Frontal cortex (tissue), 4 donors: ENCODE measurements at places on chromosomes 3 and 15. TPM values are rescaled to one million over a fixed set of nuclear protein-coding genes. Genes with fewer than 3 reads are reported as not detected.

DNA sequence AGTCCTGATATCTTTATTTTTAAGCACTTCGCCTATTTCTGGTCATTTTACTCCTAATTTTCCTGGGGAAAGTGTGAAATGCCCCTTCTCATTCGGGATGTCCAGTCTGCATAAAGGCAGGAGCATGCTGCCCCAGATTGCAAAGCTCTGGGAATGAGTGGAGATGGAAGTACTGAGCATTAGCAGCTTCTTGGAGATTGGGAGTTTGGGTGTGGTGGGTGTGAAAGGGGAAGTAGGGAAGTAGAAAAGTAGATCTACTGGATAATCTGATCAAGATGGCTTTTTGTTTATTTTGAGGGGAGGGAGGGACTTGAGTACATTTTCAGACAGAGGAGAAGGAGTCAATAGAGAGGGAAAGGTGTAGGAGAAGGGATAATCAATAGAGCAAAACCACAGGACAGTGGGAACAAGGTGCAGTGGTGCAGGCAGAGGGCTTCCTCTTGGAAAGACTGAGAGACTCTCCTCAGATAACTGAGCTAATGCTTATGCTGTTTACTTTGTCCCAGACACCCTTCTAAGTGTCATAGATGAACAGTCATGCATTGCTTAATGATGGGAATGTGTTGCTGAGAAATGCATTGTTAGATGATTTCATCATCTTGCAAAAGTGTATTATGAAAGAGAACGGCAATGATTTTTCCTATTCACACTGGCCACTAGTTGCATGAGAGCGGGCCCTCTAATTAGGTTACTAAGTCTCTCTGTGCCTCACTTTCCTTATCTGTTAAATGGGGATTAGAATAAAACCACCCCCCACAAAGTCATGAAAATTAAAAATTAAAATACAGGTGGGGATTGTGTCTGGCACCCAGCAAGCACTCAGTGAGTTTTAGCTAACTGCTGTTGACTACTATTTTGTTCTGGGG is 45.5 kb downstream of the PHLDB2 start:
- no peak for DNase-seq

DNA sequence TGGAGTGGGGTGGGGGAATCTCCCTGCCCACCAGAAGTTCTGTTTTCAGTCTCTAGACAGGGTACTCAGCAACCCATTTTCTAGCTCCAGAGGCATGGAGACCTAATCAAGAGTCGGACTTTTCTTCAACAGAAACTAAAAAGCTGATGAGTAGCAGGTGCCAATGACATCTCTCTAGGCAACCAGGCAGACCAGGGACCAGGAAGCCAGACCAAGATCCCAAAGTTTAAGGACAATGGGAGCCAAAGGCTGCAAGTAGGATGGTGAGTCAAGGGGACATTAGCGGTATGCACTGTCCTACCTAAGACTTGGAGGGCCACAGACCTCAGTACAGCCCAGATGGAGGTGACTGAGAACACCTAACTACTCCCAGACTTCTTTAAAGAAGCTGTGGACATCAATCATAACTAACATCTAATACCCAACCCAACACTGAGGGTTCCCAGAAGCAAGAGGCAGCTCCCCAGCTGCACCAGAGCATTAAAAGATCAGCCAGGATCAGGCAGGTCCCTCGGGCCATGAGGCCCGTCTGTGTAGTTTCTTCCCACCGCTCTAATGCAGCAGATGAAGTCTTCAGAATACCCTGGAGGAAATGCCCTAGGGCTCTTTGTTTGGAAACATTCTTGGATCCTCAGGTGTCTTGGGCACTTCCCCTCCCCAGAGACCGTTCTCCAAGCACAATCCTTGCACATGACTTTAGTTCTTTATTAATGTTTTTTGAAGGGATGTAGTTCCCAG is 979 bp downstream of the CCDC71 start:
- no peak for DNase-seq

DNA sequence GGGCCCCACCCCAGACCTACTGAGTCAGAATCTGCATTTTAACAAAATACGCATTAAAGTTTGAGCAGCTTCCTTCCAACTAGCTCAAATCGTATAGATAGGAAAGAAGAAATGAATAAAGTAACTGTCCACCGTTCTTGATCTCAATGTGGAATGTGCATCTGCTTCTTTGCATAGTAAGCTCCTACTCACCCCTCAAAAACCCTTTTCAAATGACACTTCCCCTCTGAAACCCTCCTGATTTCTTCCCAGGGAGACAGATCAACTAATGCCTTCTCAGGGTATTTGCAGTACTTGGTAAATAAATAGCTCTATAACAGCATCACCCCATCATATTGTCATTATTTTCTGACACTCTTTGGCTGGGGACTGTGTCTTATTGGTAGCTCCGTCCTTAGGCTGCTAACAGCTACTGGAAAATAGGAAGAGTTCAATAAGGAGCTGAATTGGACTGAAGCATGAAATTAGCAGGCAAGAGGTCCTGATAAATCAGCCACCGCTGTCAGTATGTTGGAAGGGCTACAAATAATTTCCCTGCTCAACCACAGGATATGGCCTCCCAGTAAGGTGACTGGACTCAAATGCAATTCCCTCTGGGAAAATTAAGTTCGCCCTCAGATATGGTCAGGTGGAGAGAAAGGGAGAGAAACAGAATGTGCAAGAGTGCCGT is 10.2 kb downstream of the OXTR start:
- DNase-seq, result no peak

Gene NR1I2
- total RNA-seq, result 0.82 TPM

DNA sequence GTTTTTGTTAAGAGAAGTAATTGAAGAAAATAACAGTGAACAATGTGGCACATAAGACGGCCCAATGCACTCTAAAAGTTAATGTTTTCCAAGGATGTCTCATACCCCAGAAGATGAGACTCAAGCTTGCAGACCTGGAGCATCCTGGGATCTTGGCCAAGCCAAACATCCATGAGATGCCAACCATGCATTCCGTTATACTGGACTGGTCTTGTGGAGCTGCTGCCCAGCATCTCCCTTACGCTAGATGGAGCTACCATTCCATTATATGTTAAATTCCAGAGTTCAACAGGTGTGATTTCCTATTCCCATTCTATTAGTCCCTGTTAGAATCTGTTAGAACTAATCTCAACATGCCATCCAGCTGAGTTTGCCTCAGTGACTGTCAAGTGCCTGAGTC is 181.8 kb downstream of the PDCD6IP start:
- DNase-seq, result no peak

GRCh38 chr3:114651555-114651954 is 357.7 kb downstream of the TIGIT start:
- no peak for DNase-seq

- DNase-seq, result no peak
Measured at GRCh38 chr15:101437618-101438481, 51.7 kb downstream of the PCSK6 start.

- DNase-seq, result no peak
Measured at GRCh38 chr3:144054766-144055165, 83.1 kb downstream of the DIPK2A start.
